NCI-H187 (cell line): ENCODE measurements at places on chromosomes 7 and 10.

- DNase-seq: peak; percentile 16
Observed at GRCh38 chr7:107725138-107725740, 18.7 kb upstream of the CBLL1 start.

- DNase-seq: no peak
Observed at GRCh38 chr7:46207931-46208634, 287.0 kb upstream of the IGFBP3 start.

DNA sequence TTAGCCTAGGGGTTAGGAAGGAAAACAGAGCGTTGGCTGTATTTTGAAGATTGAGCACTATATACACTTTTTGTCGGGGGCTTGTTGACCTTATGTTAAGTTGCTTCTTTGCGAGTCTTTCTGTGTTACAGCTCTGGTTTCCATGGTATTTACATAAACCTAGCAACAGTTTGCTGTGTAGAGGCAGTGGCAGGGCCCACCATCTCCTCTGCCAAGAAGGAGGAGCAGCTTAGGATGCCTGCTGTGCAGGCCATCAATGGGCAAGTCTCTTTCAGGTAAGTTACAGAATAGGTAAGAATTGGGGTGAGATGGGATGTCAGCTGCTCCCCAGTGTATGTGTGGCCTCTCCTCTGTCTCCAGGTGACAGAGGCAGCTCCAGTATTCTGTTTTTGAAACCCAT is 485.5 kb downstream of the LRMDA start:
- no peak for DNase-seq

DNA sequence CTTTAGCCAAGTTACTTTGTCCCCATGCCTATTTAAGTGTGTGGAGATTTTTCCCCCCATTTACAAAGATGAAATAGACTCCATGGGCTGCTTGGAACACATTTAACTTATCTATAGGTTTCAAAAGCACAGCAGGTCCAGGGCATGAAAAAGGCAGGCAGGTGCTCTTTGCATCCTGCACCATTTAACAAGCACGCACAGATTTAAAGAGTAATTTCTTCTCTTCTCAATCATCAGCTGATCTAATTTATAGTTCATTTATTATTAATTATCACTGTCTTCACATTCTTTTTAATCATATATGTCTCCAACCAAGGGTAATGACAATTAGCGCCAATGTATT is 156.8 kb downstream of the CACNA2D1 start:
- DNase-seq: no peak

GRCh38 chr7:29480934-29481651 is 82.5 kb upstream of the PRR15 start:
- DNase-seq: no peak

- DNase-seq: no peak
Observed at GRCh38 chr10:30995081-30995770, 36.4 kb downstream of the ZNF438 start.

GRCh38 chr10:125235093-125236069 is 75.0 kb upstream of the CTBP2 start:
- DNase-seq: no peak

DNA sequence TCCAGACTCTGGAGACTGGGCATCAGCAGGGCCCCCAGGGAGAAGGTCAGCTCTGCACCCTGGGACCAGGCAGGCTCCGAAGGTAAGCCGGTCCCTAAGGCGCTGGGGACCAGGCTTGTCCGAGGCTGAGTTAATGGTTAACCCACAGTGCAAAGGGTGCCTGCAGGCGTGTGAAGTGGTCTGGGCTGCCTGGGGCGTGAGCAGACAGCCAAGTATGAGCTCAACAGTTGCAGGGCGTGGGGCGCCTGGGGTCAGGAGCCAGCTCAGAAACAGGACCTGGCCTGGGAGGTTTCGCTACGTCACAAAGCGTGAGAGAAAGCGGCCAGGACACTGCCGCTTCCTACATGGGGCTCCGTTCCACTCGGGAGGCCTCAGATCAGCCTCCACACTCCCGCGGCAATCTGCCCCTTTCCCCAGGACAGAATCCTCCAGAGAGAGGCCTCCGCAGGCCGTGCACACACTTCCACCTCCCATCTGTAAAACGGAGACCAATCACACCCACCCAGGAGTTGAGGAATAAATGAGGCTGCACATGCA is 16.0 kb downstream of the PDGFA start:
- no peak for DNase-seq

DNA sequence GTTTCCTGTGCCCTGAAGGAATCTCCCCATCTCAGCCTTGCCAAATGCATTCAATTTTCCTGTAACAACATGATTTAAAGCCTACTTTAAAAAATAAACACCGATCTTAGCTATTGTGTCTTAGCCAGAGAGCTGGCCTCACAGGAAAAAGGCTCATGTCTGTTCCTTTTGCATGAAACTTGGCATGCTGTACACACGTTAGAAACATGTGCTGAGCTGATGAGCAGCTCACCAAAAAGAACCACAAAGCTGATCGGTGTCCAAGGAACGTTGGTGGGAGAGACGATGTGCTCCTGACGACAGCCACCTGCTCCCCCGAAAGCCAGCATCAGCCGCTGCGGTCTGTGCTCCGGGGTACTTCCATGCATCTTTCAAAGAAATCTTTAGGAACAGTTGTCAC is 135.9 kb downstream of the ADARB2 start:
- no peak for DNase-seq

GRCh38 chr7:29620556-29620930 is 56.9 kb downstream of the PRR15 start:
- DNase-seq: no peak

GRCh38 chr7:155494551-155494950 is 36.6 kb downstream of the EN2 start:
- DNase-seq: no peak

DNA sequence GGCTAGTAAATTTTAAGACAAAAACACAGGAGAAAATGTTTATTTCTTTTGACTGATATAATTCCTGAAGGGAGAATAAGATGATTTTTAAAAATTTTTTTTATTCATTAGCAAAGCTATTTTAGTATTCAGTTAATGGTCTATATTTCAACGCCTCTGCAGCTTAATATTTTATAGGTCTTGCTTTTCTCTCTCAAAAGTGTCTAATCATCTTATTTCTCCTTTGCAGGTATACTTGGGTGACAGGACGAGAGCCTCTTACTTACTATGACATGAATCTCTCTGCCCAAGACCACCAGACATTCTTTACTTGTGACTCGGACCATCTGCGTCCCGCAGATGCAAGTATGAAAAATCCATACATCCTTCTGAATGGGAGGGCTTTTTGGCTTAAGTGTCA is 177.0 kb downstream of the ST7 start:
- DNase-seq: no peak

- no peak for DNase-seq
Observed at GRCh38 chr10:79399223-79399831, 46.1 kb downstream of the ZCCHC24 start.

- no peak for DNase-seq
Observed at GRCh38 chr7:27967639-27968038, 213.0 kb downstream of the JAZF1 start.

- no peak for DNase-seq
Observed at GRCh38 chr7:26688936-26689506, 175.4 kb downstream of the SKAP2 start.

DNA sequence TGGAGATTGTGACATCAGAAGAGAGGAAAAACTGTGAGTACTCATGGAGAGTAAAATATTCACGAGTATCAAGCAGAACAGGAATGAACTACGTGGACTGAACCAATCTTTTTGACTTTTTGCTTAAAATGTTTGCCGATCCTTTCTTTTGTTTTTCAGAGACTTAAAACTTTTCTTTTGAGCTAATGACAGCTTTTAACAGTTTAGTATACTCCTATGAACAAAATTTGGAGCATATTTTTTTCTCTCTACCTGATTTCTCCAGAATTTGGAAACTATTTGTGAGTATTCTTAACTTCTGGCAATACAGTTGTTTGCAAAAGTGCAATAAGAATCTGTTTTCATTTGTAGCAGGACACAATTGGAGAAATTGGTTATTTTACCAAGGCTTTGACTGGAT is 786.3 kb downstream of the SORCS1 start:
- DNase-seq: no peak

- DNase-seq: no peak
Observed at GRCh38 chr10:4947635-4948596, 15.3 kb upstream of the AKR1C1 start.

DNA sequence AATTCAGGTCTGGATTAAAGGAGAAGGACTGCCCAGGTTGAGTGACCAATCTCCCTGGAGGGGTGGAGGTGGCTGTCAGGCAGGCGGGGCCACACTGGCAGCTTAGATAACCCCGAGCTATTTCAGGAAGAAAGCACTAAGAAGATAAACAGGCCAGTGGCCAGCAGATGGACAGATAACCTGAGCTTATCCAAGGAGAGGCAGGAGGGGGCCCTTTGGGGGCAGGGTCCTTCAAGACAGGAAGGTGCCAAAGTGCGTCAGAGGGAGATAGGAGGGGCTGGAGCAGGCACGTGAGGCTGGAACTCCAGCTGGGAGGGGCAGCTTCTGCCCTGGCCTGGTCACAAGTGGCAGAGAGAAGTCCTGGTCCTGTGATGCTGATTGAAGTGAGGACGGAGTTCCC is 29.8 kb upstream of the PODXL start:
- no peak for DNase-seq

- peak; percentile 13 for DNase-seq
Observed at GRCh38 chr7:4849390-4849789, 12.4 kb downstream of the PAPOLB start.

DNA sequence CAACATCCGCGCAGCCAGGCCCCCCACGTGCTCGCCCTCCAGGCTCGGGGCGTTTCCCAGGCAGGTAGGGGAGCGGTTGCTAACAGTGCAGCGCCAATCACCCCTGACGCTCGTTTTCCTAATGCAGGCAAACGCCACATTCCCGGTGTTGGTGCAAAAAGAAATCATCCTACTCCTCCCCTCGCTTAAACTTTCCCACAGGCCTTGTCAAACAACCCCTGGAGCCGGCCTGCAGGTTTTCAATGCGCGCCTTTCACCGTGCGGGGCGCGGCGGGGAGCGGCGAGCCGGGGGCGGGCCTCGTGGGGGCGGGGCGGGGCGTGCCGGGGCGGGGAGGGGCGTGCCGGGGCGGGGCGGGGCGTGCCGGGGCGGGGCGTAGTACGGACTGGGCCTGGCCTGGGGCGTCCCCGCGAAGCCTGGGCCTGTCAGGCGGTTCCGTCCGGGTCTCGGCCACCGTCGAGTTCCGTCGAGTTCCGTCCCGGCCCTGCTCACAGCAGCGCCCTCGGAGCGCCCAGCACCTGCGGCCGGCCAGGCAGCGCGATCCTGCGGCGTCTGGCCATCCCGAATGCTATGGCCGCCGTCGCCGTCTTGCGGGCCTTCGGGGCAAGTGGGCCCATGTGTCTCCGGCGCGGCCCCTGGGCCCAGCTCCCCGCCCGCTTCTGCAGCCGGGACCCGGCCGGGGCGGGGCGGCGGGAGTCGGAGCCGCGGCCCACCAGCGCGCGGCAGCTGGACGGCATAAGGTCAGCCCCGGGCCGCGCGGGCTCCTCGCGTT is at the start of gene ECHDC3:
ECHDC3 (plus strand) TSS at position 374 of the 770 bp plus-strand sequence; CDS start at position 569, 195 bp downstream.
- DNase-seq: no peak

DNA sequence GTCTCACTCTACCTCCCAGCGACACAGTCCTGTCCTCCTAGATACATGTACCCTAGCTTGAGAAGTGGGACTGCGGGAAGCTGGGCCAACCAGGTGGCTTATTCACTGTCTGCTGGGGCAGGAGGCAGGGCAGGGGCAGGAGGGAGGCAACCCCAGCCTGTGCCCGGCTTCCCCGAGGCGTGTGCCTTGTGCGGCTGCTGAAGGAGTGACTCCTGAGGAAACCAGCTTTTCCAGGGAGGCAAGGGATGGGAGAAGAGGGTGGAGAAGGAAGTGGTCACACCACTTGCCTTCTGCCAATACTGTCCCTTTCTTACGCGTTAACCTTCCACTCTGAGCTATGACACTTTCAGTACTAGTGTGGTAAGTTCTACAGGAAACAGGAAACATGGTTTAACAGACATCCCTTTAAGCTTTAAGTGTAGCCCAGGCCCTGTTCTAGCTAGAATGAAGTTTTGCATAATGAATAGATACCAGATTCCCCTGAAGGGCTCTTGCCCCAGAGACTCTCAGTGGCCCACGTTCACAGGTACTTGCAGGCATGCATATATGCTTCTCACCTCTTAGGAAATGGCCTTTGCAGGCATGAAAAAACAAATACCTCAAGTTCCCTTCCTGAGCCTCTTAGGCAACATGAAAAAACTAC is 40.6 kb downstream of the SYPL1 start:
- peak; percentile 79 for DNase-seq

DNA sequence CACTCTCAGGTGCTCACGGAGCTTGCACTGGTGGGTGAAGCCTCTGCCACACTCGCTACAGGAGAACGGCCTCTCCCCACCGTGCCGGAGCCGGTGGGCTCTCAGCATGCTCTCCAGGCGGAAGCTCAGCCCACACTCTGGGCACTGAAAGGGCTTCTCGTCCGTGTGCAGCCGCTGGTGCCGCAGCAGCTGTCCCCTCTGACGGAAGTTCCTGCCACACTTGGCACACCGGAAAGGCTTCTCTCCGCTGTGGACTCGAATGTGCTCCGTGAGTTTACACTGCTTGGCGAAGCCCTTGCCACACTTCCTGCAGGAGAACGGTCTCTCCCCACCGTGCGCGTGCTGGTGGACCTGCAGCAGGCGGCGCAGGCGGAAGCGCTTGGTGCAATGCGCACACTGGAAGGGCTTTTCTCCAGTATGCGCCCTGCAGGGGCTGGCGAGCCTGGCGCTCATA is 19.3 kb downstream of the ZNF786 start:
- no peak for DNase-seq

GRCh38 chr7:8149222-8149621 is 112.7 kb downstream of the ICA1 start:
- no peak for DNase-seq
